Left forelimb (tissue), 1 donor: ENCODE measurements at places on chromosomes 3 and 15.

GRCh38 chr3:67897351-67898336, 243.2 kb upstream of the SUCLG2 start:
- DNase-seq: no peak

- DNase-seq: no peak
Measured at GRCh38 chr3:75982151-75982550, 196.8 kb upstream of the ZNF717 start.

- DNase-seq: no peak
Measured at GRCh38 chr3:24042174-24043059, 97.3 kb downstream of the NR1D2 start.

DNA sequence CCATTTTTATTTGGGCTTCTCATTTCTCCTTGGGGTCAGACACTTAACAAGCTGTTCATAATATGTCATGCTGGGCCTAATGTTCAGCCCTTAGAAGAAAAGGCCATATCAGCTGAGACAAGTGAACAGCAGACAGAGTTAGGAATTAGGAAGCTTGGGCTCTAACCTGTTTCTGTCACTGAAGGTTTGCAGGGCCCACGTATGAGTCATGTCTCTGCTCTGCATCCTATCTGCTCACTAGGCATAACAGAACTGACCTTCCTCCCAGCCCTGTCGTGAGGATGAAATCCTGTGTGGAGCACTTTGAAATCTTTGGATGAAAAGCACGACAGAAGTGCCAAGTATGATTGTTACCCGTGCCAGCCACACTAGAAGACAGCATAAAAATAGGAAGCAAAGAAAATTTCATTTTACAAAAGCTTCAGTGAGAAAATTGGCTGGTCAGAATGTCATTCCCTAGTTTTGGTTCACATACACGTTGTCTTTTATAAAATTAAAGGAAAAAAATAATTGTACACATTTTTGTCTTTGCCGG, 26.5 kb upstream of the CD47 start:
- DNase-seq: no peak

- no peak for DNase-seq
Measured at GRCh38 chr3:55609230-55609827, 122.2 kb upstream of the WNT5A start.

DNA sequence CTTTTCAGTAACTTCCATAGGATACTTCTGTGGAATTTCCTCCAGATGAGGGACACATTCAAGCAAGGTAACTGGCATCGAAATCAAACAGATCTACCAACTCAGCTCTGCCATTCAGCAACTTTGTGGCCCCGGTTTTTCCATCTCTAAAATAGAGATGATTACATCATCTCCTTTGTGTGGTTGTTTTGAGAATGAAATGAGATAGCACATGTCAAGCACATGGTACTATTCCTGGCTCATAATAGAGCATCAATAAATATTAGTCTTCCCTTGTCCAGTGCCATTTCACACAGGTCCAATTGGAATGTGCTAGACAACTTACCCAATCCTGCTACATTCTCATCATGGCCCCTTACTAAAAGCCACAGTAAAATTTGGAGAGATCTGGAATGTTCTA, 24.2 kb upstream of the TM4SF4 start:
- DNase-seq: no peak

- peak; percentile 88 for DNase-seq
Measured at GRCh38 chr3:44584646-44585501, at the start of gene ZNF660. Gene ZNF660, plus strand, starts transcription at chr3:44584964. Its CDS starts 9,230 bp downstream, at chr3:44594194.

GRCh38 chr15:76274821-76275220, 36.4 kb downstream of the ETFA start:
- DNase-seq: no peak

DNA sequence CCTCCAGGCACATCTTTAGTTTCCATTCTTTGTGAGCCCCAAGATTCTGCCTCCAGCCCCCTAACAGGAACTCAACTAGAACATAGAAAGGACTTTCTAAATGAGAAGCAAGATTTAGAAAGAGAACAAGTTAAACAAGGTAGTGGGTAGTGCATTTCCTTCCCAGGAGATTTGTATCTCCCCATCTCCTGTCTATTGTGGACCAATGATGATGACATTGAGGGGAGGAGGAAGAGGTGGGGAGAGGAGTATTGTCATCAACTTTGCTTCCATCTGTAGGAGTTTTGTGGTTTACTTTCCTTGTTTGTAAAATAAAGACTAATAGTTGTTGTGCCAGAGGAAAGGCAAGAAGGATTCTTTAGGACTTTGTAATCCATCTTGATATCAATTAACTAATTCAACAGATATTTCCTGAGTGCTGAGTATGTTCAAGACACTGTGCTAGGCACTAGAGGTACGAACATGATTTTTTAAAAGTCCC, 235.3 kb upstream of the ROPN1 start:
- DNase-seq: no peak

DNA sequence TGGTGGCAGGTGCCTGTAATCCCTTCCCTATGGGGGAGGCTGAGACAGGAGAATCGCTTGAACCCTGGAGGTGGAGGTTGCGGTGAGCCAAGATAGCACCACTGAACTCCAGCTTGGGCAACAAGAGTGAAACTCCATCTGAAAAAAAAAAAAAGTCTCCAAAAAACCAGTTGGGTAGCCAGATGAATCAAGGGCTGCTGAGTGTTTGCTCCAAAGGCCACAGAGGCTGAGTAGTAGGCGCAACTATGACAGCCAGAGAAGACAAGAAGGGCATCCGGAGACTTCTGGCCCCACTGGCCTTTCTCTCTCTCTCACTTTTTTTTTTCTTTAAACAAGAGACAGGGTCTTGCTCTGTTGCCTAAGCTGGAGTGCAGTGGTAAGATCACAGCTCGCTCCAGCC, 131.8 kb downstream of the SMAD6 start:
- no peak for DNase-seq

DNA sequence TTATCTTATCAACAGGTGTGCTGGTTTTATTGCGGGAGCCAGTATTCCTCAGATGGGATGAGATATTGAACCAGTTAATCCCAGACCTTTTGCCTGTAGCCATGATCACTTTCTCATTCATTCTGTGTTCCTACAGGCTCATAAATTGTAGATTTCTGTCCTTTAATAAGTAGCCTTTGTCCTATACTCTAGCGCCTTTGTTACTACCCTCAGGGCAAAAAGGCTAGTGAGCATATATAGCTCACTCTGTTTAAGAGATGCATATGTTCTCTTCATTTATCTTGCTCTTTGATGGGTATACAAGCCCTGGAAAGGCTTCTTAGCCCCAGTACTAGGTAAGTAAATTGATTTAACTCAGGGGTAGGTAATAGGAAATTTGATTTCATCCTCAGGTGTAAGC, 95.1 kb downstream of the OXSM start:
- no peak for DNase-seq

GRCh38 chr3:159258934-159259333, 457.1 kb downstream of the MFSD1 start:
- DNase-seq: no peak

GRCh38 chr3:57031631-57032541, 28.6 kb upstream of the SPATA12 start:
- no peak for DNase-seq

- no peak for DNase-seq
Measured at GRCh38 chr15:35624881-35625280, 78.9 kb upstream of the DPH6 start.

DNA sequence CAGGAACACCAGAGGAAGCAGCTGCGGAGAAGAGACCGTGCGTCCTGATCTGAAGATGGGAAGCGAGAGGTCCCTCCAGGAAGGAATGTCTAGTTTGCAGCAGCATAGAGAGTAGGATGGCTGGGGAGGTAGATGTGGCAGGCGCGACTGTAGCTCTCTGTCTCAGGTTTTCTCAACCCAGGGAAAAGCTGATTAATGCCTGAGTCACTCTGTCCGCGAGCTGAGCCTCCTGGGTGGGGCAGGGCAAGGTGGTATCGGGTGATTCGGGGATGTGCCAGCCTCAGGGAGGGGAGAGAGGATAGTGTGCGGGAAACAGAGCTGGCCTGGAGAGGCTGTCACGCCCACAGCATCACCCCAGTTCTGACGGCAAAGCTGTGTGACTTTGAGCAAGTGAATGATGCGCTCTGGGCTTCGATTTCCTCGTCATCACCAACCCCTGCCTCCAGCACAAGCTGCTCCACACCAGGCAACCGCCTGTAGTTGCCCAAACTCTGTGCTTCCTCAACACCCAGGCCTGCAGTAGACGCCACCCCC, 28.4 kb downstream of the CPN2 start:
- DNase-seq: no peak

GRCh38 chr3:54856271-54856670, 71.6 kb downstream of the LRTM1 start:
- DNase-seq: no peak

DNA sequence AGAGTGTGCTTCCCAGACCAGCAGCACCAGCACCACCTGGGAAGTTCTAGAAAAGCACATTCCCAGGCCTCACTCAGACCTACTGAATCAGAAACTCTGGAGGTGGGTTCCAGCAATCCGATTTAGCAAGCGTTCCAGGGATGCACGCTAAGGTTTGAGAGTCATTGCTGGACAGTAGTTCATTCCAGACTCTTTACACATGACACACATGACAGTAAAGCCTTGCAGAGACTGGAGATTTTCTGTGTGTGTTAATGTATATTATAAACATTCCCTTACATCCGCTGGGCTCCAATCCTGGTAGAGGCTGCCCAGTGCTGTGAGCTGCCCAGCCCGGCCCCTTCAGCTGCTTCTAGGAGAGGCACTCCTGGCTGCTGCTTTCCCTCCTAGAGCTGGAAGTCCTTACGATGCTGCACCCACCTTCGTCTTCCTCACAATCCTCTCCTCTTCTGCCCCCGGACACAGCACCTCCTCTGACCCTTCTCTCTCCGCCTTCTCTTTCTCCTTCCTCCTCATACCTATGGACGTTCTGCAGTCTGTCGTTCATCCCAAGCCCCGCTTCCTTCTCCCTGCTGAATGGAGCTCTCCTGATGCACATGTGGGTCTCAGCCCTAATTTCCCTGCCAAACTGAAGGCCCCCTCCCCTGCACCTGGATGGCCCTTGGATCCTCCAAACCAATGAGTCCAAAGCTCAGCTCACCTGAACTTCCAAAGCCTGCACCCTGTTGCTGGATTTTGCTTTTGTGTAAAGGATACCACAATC, 44.4 kb downstream of the ITGA11 start:
- peak; percentile 46 for DNase-seq

DNA sequence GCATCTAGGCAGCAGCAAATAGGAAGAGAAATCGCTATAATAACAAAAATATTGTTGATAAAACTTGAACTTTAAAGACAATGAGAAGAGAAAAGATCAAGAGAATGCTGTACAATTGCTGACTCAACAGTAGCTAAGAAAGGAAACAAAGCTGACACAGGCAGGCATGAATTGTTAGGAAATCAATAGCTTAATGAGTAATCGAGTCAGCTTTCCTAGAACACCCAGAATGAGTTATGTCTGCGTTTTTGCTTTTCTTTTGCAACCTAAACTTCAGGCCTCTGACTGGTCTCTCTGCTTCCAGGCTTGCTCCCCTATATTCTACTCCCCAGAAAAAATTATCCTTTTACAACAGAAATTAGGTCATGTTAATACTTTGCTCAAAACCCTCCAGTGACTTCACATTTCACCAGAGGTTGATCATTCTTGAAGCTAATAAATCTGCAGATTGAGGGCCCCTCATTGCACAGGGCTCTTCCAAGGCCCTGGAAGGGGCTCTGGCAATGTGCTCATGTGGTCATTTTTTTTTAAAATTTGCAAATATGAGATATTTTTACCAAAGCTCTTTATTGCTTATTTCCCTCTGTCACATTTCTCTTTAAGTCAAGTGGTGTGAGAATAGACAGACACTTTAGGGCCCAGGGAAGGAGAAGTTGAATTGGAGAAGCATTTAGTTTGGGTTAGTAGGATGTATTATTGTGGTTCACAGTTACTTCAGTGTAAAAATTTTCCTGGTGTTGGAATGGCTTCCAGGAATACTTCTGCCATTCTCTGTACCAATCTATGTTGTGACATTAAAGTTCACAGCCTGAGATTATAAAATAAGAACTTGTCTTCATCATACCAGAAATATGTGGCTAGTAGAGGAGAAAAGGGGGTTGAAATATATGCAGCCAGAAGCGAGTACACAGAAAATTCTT, 116.3 kb downstream of the TMCO5A start:
- DNase-seq: no peak

DNA sequence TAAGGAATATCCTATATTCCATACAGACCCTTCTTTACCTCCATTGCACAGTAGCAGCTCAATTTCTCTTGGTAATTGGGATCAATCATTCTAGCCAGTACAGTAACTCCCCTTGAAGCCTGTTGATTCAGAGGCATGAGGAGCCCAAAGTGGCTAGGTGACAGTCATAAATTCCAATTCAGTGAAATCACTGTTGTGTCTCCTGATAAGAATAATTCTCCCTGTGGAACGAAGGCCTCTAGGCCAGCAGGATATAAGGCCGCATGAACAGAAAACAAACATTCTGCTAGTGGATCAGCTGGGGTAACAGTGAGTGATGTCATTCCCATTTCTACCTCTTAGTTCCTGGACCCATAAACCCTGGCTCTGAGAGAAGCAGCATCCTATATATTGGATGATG, 696.3 kb downstream of the NR2F2 start:
- DNase-seq: no peak

DNA sequence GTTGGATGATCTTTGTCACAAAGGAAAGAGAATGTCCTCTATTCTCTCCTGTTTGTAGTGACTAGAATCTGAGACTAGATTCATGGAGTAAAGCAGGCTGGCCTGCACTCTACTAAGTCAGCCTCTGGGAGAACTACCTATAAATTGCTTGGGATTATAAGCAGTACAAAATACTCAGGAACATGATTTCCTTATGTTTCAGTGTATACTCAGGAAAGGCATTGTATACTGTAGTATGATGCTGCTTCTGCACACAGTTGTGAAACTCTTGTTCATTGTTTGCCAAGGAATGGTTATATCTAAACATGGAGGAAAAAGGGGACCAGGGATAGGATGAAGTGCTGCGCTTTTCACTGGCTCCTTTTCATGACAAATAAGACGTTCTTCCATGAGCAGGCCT, 49.2 kb downstream of the OXSR1 start:
- DNase-seq: no peak

DNA sequence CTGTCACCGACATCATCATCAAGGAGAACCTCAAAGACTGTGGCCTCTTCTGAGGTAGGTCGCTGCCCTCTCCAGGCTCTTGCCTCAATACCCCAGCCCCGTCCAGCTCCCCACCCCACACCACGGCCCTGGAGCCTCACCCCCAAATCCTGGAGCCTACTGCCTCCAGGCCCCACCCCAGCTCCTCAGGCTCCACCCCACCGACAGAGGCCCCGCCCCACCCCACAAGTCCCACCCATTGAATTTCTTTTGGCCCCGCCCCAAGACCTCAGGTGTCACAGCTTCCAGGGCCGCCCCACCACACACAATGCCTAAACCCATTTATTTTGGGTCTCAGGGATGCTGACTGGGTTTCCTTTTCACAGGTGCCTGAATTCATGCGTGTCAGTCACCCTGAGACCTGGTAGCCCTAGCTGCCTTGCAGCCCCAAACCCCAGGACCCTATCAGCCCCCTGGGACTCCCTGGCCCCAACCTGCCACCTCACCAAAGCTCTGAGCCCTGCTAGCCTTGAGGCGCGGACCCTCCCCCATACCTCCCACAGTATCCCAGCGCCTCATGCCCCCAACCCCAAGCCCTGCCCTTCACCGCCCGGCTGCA, 3.6 kb downstream of the GNAT1 start:
- DNase-seq: no peak
